Lower leg skin (tissue), 4 donors: ENCODE measurements at places on chromosomes 2 and 18. TPM values are rescaled to one million over a fixed set of nuclear protein-coding genes. Genes with fewer than 3 reads are reported as not detected.

DNA sequence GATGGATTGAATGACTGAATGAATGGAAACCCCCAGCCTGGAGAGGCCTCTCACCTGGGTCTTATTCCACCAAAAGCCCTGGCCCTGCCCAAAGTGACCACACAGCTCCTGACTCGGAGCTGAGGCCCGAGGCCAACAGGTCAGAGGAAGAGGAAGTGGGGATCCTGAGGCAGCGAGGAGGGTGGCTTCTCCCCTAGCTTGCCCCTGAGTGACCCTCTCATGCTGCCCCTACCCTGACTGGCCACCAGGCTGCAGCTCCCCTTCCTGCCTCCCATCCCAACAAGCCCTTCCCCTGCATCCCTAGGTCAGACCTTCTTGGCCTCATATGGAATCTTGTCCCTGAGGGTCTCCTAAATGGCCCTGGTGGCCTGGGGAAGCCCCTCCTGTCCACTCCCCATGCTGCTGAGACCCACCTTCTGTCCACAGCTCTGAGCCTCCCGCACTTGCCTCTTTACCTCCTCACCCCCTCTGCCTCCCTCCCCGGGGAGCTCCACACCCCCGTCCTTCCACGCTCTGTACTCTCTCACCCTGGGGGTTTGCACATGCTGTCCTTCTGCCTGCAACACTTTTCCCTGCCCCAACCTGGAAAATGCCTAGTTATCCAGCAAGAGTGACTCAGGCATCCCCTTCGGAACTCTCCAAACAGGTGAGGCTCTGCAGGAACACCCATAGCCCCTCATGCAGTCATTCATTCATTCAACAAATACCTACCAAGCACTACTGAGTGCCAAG, 134.8 kb upstream of the HDAC4 start:
- no peak for DNase-seq

DNA sequence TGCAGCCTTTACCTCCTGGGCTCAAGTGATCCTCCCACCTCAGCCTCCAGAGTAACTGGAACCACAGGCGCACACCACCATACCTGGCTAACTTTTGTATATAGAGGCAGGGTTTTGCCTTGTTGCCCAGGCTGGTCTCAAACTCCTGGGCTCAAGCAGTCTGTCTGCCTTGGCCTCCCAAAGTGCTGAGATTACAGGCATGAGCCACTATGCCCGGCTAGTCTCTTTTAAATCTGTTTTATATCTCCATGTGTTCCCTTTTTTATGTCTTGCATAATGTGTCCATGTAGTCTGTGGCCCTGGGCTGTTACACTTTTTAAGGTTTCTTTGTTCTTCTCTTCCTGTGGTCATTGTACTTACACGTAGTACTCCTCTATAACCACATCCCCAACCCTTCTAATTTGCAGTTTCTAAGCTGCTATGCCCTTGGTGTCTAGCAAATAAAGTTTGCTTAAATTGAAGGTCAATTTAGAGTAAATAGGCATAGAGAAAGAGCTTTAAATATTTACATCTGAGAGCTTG, 168.2 kb downstream of the MCFD2 start:
- no peak for DNase-seq

DNA sequence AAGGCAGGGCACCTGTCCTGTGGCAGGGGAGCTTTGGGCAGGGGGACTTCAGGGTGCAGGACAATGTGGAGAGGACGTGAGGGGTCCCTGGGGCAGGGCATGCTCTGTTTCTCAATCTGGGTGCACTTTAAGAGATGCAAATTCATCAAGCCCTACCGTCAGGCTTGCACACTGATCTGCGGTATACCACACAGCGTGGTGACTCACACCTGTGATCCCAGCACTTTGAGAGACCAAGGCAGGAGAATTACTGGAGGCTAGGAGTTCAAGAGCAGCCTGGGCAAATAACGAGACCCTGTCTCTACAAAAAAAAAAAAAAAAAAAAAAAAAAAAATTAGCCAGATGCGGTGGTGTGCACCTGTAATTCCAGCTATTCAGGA, 10.2 kb upstream of the GPC1 start:
- DNase-seq: no peak

- no peak for DNase-seq
Measured at GRCh38 chr2:49934481-49934880, 780.2 kb upstream of the FSHR start.

DNA sequence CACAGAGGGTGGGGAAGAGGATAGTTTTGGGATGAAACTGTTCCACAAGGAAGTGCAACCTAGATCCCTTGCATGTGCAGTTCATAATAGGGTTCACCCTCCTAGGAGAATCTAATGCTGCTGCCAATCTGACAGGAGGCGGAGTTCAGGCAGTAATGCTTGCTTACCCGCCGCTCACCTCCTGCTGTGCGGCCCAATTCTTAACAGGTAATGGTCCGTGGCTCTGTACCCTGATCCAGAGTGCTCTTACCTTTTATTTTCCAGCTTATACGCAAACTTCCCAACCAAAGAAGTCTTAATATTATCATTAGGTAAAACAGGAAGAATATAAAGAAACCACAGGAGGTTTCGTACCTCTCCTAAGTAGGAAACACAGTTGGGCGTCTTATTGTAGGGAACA, 82.7 kb upstream of the CD302 start:
- DNase-seq: no peak

GRCh38 chr2:206336861-206337260, 62.4 kb downstream of the ZDBF2 start:
- DNase-seq: no peak

DNA sequence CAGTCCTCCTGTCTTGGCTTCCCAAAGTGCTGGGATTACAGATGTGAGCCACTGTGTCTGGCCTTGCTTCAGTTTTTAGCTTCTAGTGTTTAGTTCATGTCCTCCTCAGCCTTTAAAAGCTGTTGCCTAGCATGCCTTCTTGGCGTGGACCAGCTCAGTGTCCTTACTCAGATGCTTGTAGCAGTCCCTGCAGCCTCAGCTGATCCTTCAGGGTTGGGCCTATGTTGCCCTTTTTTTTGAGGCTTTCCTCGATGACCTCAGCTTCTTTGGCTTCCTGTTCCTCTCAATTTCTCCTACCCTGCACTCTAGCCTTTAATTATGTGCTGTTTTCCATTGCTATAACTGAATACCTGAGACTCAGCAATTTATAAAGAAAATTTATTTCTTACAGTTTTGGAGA, 57.7 kb downstream of the TANC1 start:
- DNase-seq: no peak

GRCh38 chr18:59646228-59646962, 50.8 kb downstream of the CCBE1 start:
- peak; percentile 65 for DNase-seq

GRCh38 chr2:8408560-8409460, 273.0 kb upstream of the ID2 start:
- DNase-seq: no peak

DNA sequence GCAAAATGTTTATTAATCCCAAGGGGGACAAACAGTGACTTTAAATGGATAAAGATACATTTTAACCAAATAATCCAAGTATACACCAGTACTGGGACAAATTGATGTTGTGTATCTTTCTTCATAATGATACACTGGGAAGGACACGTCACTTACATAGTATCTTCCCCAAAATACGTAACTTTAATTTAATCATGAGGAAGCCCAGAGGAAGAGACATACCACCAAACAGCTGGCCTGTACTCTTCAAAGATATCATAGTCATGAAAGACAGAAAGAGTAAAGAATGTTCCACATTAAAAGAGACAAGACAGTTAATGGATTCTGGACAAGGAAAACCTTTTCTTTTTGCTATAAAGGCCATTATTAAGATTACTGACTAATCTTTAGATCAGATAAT, 37.1 kb downstream of the AGFG1 start:
- no peak for DNase-seq

DNA sequence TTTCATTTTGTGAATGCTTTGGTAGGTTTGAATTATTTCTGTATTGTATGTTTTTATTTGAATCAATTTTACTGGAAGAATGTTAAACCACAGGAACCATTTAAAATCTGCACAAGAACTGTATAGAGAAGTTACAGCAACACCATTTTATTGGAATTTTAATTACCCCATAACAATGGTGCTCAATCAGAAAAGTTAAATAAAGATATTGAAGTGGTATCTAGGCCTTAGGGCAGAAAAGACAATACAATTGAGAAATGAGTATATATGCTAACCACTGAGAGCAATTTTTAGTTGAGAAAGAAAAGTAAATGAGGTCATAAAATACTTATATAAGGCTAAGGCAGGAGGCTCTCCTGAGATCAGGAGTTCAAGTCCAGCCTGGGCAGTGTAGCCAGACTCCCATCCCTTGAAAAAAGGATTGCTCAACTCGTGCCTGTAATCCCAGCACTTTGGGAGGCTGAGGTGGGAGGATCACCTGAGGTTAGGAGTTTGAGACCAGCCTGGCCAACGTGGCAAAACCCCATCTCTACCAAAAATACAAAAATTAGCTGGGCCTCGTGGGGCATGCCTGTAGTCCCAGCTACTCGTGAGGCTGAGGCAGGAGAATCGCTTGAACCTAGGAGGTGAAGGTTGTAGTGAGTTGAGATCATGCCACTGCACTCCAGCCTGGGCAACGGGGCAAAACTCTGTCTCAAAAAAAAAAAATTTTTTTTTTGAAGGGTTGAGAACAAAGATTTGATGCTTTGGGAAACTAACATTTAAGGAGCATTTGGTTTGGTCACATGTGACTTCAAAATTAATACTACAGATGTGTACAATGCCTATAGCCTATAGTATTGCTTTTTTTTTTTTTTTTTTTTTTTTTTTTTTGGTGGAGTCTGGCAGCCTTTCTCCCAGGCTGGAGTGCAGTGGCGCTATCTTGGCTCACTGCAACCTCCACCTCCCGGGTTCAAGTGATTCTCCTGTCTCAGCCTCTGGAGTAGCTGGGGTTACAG, 212.9 kb upstream of the STON1 start:
- no peak for DNase-seq

- DNase-seq: no peak
Measured at GRCh38 chr18:32772581-32773381, at the start of gene KLHL14. TSS of gene KLHL14 (minus strand) at chr18:32773023. CDS start at chr18:32770591, 2,432 bp downstream.

DNA sequence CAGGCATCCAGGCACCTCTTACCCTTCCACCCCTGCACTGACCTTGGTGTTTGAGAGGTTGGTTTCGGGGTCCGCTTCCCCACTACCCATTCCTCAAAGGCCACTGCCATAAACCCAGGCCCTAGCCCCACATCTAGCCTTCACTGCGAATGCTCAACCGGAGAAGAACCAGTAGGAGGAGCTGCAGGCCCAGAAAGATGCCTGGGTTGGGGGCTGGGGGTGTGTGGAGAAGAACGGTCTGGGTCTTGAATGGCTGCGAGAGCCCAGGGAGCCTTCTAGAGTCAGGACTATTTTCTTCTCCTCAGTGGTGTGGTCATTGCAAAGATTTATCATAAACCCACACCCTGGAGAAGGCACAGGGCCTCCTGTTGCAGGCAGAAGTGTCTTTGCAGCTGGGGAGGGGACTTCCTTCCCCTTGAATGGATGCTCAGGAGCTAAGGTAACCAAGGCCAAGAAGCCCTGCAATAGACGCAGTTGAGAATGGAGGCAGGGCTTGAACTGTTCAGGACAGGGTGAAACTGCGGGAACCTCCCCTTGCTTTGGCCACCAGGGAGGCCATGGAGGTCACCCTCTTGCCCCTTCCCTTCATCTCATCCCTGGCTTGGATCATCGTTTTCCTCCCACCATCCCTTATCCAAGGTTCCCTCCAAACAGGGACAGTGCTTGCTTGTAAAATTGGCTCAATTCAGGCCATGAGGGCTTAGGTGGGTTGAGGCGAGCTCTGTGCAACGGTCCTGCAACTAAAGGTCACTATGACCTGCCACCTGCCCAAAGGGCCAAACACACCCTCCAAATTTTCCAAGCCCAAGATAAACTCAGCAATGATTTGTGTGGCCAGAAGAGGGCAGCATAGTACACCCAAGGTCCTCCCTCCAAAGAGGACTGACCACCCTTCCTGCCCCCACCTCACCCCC, 20.9 kb downstream of the THNSL2 start:
- no peak for DNase-seq

DNA sequence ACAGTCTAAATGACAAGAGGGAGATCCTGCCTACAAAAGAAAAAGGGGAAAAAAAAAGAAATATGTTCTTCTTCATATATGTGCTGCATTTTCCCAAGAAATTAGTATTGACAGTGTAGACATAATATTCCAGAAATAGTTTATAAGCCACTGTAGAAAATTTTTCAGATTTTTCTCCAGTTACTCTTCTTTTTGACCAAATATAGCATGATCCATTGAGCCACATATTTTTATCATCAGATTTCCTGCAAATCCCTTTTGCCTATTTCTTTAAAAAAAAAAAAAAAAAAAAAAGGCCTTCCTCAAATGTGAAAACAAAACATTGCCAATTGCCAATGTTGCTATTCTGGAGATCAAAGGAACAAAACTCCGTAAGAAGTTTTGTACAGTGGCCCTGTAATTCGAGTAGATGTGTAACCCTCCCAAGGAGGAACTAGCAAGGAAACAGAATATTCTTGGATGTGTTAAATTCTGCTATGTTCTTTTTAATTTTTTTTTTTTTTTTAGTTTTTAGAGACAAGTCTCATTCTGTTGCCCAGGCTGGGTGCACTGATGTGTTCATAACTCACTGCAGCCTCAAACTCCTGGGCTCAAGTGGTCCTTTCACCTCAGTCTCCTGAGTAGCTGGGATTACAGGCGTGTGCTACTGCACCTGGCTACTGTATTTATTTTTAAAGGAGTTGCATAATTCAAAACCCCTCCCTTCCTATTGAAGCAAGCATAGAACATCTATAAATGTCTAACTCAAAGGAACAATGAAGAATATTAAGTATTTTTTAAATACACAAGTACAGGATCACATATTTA, 12.5 kb upstream of the CABYR start:
- DNase-seq: no peak

GRCh38 chr2:161159456-161160225, 587 bp upstream of the TANK start:
- DNase-seq: no peak

GRCh38 chr2:190079160-190079559, 16.6 kb upstream of the MSTN start:
- DNase-seq: no peak

DNA sequence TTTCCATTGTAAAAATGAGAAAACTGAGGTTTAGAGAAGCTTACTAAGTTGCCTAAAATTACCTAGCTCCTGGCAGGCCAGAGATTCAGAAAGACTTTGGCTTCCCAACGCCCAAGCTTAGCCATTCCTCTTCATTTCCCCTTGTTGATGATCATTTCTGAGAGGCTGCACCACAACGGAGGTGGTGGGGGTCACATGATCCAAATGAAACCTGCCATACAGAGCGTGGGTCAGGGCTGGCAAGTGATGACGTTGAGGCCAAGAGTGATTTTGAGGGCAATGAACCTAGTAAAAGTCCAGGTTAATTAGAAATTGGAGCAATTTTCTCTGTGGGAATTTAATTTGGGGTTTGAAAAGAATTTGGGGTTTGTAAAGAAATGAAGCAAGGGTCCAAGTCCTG, 109.9 kb downstream of the TMEM182 start:
- no peak for DNase-seq

LNPK gene
- total RNA-seq: 22.0 TPM

B3GNT7 gene
- total RNA-seq: 1.7 TPM

TMEM37 gene
- total RNA-seq: 2.8 TPM

RUFY4 gene
- not detected for total RNA-seq

EGR4 gene
- not detected for total RNA-seq

NPHP1 gene
- 0.59 TPM for total RNA-seq

CABLES1 gene
- 52.5 TPM for total RNA-seq

PFN4 gene
- not detected for total RNA-seq
